Putamen (tissue), 1 donor: ENCODE measurements at places on chromosomes 2 and 18.

GRCh38 chr2:147382322-147382948 is 462.4 kb upstream of the ACVR2A start:
- DNase-seq = no peak

DNA sequence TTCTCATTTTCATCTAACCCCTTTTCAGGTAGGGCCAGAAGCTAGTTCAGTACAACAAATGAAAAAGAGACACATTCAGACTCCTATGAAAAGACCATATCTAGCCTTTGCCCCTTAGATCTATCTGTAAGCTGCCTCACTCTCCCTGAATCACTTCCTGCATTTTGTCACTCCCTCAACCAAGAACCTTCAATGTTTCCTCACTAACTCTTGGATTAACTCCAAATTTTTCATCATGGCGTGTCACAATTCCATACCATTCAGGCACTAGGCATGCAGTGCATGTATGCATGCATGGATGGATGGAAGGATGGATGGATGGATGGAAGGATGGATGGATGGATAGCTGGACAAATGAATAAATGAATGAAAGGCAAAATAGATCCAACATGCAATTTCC is 356.9 kb downstream of the TNS1 start:
- DNase-seq = no peak

DNA sequence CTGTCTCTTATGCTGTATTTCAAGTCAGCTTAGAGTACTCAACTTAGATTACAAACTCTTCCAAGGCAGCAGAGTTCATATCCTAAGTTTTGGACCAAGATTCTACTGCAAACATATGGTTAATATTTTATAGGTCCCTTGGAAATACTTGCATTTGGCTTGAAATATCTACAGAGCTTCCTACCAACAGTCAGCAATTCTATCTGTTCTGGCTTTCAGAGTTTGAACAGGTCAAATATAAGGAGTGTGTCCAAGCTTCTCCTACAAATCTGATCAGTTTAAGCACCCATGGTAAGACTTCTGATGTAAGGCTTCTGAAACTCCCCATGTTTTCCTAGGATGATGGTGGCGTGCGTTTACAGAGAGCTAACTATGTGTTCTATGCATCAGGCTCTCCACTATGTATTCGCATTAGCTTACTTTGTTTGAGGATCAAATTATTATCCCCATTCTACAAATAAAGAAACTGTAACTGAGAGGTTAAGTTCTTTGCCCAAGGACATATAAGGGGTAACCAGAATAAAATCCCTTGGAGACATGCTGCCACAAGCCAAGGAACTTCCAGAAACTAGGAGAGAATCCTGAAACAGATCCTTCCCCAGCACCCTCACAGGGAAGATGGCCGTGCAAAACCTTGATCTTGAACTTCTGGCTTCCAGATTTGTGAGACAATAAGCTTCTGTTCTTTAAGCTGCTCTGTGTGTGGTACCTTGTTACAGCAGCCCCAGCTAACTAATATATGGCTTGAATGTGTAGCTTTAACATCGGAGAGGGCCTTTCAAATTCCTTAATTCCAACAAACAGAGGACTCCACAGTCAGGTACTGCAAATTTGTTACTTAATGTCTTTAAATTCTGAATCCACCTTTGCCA is 55.1 kb downstream of the ATP8B1 start:
- DNase-seq = no peak

DNA sequence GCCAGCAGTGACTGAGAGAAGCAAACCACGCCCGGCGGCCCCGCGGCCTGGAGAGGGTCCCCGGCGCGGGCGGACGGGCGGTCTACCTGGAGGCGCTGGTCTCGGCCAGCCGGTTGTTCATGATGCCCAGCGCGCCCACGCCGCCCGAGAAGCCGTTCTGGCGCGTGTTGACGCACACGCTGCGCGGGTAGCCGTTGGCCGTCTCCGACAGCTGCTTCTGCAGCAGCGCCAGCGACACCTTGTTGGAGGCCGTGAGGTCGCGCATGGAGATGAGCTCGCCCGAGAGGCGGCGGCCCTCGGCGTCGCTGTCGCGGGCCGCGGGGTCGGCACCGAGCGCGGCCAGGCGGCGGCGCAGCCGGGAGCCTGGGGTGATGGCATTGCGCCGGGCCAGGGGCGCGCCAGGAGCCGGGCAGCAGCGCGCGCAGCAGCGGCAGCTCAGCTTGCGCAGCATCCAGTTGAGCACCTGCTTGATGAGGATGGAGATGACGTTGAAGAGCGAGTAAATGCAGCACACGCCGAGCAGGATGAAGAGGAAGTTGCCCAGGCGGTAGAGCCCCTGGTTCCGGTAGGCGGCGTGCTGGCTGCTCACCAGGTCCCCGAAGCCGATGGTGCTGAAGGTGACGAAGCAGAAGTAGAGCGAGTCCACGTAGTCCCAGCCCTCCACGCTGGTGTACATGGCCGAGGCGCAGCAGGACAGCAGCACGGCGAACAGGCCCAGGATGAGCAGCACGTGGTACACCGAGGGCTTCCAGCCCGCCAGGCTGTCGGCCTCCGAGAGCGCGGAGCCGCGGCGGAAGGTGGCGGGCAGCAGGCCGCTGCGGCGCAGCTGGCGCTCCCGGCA is 118.1 kb downstream of the MSH2 start:
- DNase-seq = peak; percentile 68

GRCh38 chr18:22742409-22742808 is 190.7 kb upstream of the RBBP8 start:
- no peak for DNase-seq

GRCh38 chr2:48026865-48027264 is 120.6 kb upstream of the FBXO11 start:
- DNase-seq = no peak

DNA sequence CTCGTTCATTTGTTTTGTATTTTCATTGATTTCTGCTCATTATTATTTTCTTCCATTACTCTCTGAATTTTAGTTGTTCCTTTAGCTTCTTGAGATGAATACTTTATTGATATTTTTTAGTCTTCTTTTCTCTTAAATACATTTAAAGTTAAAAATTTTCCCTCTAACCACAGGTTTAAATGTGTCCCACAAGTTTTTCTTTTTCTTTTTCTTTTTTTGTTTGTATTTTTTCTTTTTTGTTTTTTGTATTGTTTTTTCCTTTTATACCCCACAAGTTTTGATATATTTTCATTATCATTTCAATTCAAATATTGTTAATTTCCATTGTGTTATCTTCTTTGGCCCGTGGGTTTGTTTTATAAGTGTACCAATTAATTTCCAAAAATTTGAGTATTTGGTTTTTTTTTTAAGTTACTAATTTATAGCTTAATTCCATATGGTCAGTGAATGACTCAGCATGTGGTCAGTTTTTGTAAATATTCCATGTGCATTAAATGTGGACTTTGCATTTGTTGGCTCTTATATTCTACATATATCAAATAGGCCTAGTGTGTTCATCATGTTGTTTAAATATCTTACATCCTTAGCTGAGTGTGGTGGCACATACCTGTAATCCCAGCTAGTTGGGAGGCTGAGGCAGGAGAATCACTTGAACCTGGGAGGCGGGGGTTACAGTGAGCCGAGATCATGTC is 16.2 kb downstream of the CENPO start:
- DNase-seq = no peak
